NCI-H524 treated with DMSO at 0.1 percent for 48 hours (cell line): ENCODE measurements at places on chromosomes 3 and 15.

GRCh38 chr15:32763295-32763694 is 45.5 kb downstream of the GREM1 start:
- DNase-seq = no peak

GRCh38 chr3:19749448-19750017 is 184.5 kb downstream of the EFHB start:
- no peak for DNase-seq

DNA sequence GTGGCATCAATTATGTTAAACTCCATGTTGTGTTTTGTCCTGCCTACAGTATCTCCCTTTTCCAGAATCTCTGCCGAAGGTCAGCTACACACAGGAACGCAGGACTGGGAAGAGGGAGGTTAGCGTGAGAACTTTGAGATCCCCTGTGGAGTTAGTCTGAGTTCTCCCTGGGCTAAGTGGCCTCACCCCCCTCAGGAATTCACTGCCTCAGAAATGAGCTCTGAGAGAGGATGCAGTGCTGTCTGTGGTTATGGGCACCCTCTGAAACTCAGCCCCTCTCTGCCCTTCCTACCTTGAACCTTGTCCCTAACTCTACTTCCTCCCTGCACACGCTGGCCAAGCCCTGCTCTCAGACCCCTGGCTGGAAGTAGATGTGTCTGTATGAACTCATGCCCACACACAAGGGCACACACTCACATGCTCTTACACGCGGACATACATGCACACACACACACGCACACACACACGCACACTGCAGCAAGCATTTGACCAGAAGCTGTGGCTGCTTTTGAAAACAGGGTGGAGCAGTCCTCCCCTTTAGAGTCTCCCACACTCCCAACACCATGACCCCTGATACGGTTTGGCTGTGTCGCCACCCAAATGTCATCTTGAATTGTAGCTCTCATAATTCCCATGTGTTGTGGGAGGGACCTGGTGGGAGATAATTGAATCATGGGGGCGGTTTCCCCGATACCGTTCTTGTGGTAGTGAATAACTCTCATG is 5.3 kb upstream of the VIPR1 start:
- DNase-seq = no peak

DNA sequence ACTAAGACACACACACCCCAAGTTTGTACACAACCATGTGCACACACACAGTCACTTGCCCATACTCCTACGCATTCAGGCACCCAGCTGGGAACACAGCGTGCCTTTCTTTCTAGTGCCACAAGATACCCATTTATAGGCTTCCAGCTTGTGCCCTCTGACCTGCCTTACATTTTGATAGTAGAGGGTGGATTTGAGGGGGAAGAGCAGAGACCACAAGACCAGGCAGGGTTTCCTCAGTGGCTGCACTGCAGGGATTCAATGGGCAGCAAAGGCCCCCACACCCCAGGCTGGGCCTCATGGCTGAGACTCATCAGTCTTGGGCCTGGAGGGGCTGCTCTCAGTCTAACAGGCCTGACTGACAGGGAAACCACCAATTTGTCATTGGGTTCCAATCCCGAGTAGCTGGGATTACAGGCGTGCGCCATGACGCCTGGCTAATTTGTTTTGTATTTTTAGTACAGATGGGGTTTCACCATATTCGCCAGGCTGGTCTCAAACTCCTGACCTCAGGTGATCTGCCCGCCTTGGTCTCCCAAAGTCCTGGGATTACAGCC is 18.8 kb upstream of the ANKDD1A start:
- DNase-seq = no peak

DNA sequence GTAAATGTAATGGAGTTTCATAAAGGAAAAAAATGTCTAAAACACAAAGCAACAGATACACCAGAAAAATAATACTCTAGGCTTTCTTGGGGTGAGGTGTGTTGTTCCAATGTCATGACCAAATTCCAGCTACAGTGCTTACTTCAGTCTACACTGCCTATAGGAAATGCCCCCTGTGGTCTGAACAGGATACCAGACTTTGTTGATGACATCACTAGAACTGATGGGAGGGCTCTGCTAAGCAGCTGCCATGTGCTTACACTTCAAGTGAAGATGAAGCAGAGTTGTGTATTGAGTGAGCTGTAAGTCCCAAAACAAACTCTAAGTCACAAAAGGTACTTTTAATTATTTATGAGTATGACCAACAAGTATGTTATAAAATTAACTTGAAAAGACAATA is 456.1 kb upstream of the IL12A start:
- no peak for DNase-seq

- no peak for DNase-seq
Measured at GRCh38 chr3:157128771-157129681, 30.9 kb downstream of the CCNL1 start.

DNA sequence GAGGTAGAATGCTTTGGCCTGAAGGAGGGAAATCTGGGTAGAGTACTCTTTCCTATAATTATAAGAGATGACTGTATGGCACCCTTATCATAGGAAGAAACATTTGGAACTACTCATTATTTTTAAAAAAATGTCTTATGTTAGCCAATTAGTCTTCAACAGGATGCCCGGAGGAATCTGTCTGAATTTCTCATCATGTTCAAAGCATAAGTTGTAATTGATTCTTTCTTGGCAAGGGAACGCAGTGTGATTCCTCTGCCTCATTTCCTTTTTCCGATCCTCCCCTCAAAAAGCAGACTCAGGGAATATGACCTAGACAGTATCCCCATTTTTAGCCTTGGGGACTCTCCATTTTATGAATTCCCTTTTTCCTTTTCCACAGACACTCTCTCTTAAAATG is 165.1 kb downstream of the IL5RA start:
- no peak for DNase-seq

DNA sequence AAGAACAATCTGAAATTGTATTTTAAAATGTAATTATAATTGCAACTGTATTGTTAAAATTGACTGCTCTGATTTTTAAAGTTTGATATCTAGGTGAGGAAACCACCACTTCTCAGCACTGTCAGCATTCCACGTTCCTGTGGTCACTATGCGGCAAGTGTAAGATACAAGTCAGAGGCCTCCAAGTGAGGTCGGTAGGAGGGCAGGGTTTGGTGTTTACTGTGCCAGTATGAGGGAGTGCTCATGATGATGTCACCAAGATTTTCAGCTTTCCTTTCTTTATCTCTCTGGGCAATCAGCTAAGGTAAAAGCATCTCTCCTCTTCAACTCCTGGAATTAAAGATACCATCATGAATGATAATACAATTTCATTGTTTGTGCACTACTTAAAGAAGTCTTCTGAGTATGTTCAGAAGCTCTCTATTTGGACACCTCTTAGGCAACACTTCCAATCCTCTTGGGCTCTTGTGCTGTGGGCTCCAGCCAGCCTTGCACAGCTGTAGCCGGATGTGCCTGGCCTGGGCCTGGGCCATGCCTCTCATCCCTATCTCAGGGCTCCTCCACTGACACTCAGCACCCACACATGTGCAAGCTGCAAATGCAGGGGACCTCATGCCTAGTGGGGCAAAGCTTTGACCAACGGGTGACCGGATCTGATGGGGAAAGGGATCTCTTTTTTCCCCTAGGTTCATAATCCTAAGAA is 42.9 kb downstream of the CCR3 start:
- no peak for DNase-seq

GRCh38 chr3:53571264-53571663 is 76.9 kb downstream of the CACNA1D start:
- DNase-seq = no peak

DNA sequence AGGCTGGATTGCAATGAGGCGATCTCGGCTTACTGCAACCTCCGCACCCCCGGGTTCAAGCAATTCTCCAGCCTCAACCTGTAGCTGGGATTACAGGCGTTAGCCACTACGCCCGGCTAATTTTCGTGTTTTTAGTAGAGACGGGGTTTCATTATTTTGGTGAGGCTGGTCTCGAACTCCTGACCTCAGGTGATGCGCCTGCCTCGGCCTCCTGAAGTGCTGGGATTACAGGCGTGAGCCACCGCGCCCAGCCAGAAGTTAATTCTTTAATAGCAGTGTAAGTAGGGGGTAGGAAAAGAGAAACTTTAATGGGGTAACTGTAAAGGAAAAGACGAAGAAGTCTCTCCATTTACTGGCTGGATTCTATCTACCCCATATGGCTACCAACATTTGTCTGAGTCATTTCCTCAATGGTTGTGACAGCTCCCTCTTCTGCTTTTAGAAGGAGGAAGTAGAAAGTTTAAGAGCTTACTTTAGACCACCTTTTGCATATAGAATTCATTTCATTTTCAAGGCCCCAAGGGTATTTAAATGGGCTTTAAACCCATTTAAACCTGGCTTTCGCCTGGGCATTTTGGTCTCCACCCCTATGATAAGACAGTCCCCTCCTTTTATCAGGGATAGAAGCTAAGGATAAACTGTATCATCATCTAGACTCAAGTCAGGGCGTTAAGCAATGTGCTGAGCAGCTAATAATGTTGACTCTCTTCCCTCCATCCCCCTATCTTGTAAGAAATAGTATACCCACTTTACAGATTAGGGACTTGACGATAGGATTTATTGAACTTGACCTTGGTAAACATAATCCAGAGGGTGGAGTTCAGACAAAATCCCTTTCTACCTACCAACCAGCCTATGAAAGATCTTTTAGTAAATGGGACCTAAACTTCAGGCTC is 1.1 kb upstream of the CDV3 start:
- no peak for DNase-seq

DNA sequence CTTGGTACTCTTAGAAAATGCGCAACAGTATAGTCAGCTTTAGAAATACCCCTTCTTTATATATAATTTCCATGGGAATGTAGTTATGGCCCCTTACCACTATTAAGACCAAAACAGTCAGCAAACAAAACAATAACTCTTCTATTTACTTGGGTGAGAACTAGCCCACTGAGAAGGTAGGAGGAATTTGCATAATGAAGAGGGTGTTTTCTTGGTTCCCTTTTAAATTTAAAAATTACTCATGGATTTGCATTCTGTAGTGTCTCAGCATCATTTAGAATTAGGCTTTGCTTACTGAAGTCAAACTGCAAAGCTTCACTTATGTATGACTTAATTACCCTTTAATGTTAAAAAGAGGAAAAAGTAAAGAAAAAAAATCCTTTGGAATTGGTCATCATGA is 350.8 kb downstream of the PTPRG start:
- DNase-seq = no peak

- peak; percentile 35 for DNase-seq
Measured at GRCh38 chr3:111539351-111540331, 2.4 kb upstream of the CD96 start.

DNA sequence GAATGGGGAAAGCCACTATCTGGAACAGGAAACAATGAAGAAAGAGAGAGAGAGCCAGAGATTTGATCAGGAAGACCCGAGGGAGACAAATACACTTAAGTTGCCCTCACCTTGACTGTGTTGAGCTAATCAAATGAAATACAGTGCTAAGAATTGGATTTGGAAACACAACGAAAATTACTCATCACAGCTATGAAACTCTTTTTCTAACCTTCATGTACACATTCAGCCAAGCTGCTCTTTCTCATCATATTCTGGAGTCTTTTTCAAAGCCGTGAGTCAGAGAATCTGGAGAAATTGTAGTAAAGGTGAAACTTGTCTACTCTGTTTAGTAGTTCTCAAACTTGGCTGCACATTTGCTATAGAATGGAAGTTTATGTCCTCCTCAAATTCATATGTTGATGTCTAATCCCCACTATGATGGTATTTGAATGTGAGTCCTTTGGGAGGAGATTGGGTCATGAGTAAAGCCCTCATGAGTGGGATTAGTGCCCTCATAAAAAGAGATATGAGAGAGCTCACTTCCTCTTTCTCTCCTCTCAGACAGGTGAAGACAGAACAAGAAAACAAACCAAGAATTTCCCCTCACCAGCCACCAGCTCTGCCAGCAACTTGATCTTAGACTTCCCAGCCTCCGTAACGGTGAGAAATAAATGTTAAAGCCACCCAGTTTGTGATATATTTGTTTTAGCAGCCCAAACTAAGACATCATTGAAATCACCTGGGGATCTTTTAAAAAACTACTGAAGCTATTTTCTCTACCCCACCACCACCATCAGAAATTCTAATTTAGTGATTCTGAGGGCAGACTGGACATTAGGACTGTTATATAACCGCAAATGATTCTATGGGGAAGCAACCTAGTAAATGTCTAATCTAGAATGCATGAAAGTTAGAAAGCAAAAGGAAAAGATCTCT is 143.6 kb upstream of the GRM7 start:
- DNase-seq = no peak

DNA sequence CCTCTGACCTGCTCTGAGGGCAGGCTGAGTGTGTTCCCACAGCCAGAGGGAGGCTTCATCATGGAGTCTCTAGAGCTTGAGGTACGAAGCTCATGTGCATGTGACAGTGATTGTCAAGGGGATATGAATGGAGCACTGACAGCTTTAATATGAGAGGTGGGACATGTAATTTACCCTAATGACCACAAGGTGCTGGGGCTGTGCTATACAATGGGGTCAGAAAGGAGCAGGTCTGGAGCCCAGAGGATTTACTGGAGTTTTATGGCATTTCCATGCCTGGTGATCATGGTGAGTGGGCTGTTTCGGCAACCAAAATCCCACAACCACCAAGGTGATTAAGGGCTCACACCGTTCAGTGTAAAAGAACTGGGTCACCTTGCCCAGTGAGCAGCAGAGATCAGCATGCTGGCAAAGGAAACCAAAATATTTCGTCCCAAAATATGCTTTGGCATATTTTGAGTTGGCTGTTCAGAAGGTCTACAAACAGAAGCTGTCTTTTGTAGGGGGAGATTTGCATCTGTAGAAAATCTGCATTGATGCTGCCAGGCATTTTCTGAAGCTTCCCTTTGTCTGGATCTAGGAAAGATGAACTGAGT is 40.1 kb upstream of the RASGRF1 start:
- DNase-seq = no peak

DNA sequence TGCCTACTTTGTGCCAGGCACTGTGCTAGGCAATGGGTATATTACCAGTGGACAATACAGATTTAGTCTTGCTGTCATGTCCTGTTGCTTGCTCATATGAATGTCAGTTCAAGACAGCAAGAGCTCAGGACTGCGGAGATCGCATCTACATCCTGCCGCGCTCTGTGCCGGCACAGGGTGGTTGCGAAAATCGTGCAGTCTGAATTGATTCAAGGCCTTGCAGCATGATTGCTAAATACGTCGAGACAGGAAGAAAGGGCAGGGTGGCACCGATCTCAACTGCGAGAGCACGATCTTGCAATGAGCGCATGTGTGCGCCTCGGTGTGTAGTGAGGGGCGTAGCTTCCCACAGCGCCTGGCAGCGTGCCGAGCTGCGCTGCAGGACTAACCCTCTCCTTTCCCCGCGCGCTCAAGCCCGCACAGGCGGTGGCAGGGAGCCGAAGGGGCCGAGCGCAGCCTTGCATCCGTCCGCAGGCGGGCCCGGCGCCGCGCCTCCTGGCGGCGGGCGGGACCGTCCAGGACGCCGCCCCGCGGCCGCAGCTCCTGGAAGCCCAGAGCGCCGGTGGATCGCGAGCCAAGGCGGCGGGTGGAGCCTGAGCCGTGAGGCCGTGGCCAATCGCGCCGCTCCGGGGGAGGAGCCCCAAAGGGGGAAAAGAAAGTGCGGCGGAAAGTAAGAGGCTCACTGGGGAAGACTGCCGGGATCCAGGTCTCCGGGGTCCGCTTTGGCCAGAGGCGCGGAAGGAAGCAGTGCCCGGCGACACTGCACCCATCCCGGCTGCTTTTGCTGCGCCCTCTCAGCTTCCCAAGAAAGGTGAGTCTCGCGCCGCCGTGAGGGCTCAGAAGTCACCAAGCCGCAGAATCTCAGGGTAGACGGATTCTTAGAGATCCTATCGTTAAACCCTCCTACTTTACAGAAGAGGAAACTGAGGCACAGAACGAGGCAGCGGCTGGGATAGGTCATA is at the start of gene IL1RAP:
Gene IL1RAP, plus strand, starts transcription at position 677 of the 962 bp plus-strand sequence. CDS start 50,205 bp downstream, outside the sequence.
- peak; percentile 65 for DNase-seq

GRCh38 chr3:25520926-25521559 is 93.0 kb downstream of the RARB start:
- no peak for DNase-seq

GRCh38 chr3:194872669-194872977 is 186.9 kb downstream of the FAM43A start:
- DNase-seq = no peak
